Activated gamma-delta T cell treated with anti-CD3 and anti-CD28 coated beads, Interleukin-2, amount 50 U/mL, for 16 hours (primary cell): ENCODE measurements at places on chromosomes 13 and 19.

GRCh38 chr13:112750570-112750969, 60.7 kb downstream of the ATP11A start:
- no peak for DNase-seq

GRCh38 chr19:55353803-55354697, 469 bp downstream of the COX6B2 start:
- peak; percentile 31 for DNase-seq

DNA sequence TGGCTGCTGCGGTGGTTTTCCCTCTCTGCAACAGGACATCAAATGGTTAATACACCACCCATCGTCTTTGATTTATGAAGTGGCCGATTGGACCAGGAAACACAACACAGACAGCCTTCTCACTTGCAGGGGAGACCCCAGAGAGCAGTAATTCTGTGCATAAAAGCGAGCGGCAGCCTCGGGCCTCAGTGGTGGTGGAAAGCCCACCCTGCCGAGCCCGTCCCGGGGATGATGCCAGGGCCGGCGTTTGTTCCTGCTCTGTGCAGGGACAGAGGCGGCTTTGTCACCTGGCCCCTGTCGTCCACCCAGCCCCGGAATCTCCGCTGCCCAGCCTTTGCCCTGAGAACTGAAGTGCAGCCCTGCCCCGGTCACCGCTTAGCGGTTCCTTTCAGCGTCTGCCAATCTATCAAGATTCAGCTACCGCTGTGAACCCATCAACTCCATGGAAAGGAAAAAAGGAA, 184.4 kb downstream of the TSHZ3 start:
- no peak for DNase-seq

DNA sequence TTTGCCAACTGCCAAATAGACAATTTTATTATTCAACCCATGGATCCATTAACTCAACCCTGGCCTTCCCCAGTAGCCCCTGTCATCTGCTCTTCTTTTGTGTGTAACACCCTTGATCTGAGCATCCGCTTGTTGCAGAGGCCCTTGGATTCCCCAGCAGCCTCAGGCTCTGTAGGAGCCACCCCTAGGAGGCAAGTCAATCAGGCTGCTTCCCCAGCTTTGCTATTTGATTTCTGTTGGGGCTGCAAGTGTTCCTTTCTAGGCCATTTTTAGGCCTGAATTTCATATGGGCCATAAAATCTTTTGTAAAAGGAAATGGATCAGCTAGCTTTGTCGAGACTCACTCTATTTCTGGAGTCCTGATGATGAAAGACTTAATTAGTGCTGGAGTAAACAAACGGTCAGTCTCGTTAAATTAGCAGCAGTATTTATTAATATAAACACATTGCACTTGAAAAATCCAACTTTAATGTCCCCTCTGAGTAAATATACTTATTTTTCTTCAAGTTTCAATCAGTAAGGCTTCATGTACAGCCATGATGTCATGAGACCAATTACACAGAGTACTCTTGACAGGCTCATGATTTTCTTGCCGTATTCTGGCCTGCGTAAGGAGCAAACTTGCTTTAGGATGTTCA, 105.3 kb downstream of the RGCC start:
- no peak for DNase-seq

- DNase-seq, result no peak
Measured at GRCh38 chr13:23505007-23505406, 65.2 kb upstream of the TNFRSF19 start.

DNA sequence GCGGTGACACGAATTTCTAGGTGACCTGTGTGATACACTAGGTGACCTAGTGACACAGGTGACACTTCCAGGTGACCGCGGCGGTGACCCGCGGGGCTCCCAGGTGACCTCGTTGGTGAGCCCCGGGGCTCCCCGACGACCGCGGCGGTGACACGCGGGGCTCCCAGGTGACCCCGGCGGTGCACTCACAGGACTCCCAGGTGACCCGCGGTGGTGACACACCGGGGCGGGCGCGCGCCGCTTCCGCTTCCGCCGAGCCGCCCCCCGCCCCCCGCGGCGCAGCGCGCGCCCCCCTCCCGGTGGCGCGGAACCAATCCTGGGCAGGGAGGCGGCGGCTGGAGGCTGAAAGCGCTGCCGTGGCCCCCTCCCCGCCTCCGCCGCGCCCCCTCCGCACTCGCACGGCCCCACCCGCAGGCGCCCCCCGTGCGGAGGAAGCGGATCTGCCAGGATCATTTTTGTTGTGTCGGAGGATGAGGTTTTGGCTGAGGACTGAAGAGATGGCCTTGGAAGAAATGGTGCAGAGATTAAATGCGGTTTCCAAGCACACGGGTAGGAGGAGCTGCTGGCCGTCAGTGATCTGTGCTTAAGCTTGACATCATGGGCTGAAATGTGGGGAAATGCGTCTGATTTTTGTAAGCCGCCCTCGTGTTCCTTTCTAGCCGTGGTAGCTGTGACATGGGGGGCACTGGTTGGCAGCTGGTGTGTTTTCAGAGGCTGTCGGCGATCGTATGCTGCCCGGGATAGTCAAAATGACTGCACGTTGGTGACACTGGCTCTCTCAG, at the start of gene MCF2L:
MCF2L (plus strand) TSS at position 305 of the 782 bp plus-strand sequence; CDS start at position 471, 166 bp downstream.
- DNase-seq, result peak; percentile 40

GRCh38 chr19:49151267-49152118, 3.7 kb downstream of the HRC start:
- no peak for DNase-seq

GRCh38 chr19:16836115-16837034, 7.2 kb downstream of the SIN3B start:
- no peak for DNase-seq

- no peak for DNase-seq
Measured at GRCh38 chr13:99757756-99758459, 213.7 kb downstream of the ZIC5 start.

DNA sequence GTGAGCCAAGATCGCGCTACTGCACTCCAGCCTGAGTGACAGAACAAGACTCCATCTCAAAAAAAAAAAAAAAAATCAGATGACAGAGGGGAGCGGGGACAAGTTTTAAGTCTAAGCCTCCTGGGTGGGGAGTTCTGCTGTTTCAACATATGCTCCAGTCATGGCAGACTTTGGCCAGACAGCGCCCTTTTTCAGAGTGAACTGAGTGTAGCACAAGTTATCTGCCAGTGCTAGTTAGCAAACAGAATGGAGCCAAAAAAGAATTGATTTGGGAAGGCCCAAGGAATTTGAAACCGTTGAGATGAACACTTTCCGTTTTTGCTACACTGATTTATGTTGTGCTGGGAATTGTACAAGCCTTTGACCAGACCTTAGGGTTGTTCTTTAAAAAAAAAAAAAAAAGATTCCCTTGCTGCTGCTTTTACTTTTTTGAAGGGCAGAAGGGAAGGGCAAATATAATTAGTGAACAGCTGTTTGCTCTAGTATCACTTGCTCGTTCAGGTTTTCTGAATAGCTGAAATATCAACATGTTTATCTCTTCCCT, 5.7 kb downstream of the ACTN4 start:
- DNase-seq, result no peak

DNA sequence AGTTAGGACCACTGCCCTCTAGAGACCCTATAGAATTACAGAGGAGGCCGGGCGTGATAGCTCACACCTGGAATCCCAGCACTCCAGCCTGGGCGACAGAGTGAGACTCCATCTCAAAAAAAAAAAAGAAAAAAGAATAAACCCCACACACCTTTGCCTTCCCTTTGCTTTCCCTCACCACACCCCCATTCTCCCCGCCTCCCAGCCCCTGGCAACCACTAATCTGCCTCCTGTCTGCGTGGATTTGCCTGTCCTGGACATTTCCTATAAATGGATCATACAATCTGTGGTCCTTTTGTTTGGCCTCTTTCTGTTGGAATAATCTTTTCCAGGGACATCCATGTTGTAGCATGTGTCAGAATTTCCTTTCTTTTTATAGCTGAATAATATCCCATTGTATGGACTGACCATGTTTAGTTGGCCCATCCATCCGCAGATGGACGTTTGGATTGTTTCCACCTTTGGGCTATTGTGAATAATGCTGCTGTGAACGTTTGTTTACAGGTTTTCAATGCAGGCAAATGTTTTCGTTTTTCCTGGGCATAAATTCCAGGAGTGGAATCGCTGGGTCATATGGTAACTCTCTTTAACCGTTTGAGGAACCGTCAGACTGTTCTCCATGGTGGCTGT, 15.3 kb downstream of the NACC1 start:
- DNase-seq, result no peak

DNA sequence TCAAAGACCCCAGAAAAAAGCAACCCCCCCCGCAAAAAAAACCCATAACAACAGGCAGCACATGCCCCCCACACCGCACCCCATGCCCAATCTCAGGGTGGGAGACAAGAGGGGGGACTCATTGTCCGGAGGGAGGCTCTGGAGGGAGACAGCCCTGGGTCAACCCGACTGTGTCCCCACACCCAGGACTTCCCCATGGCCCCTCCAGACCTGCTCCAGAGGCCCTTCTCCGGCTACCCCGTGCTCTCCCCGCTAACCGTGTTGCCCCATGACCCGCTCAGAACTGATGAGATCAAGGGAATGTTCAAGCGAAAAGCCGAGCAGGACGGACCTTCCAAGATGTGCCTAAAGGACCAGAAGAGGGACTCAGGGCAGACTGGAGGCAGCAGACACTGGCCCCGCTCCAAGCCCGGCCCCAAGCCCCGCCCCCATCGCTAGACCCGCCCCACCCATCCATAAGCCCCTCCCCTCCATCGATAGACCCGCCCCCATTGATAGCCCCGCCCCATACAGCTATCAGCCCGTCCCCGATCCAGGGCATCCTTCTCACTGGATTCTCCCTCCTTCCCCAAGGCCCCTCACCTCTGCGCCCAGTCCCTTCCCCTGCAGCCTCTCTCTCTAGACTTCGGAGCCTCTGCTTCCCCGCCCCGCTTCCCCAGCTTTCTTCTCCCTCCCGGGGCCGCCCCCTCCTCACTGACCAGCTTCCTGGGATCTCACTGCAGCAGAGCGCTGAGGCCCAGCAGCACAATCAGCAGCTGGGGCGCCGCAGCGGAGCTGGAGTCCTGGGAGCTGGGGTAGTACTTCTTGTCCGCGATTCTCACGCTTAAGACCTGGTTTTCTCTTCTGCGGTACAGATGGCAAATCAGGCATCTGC, 2.2 kb downstream of the BST2 start:
- no peak for DNase-seq

- DNase-seq, result no peak
Measured at GRCh38 chr13:41835871-41836270, 125.0 kb downstream of the VWA8 start.

GRCh38 chr19:19637523-19638251, 5.8 kb downstream of the GMIP start:
- no peak for DNase-seq

DNA sequence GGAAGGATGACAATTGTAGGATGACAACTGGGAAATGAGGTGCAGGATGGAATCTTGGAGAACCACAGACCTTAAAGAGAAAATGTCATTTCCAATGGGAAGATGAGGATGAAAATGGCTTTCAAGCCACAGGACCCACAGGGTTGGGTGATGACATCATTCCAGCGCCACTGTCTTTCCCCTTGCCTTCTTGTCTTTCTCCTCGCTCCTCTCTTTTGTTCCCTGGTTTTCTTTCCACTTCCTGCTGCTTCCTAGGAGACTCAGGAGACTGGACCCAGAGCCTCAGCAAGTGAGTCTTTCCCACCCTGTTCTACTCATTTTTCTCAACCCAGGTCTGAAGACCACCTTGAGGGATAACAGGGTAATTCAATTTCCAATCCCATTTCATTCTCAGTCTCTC, 548.8 kb downstream of the FGF9 start:
- no peak for DNase-seq

- no peak for DNase-seq
Measured at GRCh38 chr19:1756264-1756663, 3.0 kb downstream of the ONECUT3 start.

GRCh38 chr19:14091081-14091812, 696 bp upstream of the SAMD1 start:
- DNase-seq, result peak; percentile 33

- DNase-seq, result no peak
Measured at GRCh38 chr13:79725841-79726240, 244.9 kb downstream of the NDFIP2 start.

DNA sequence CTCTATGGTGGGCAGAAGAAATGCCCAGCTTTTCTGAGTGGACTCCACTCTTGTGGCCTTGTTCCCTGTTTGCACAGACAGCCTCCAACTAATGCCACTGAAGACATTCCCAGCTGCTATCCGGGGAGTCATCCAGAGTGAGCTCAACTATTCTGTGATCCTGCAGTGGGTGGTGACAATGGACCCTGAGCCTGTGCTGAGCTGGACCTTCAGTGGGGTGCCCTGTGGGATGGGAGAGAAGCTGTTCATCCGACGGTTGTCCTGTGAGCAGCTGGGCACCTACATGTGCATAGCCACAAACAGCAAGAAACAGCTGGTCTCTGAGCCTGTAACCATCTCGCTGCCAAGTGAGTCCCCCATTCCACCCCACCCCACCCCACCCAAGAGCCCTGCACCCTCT, 10.3 kb downstream of the IGSF23 start:
- DNase-seq, result no peak

GRCh38 chr13:40075281-40075680, 419.8 kb downstream of the COG6 start:
- no peak for DNase-seq

GRCh38 chr19:15633082-15633835, 7.4 kb upstream of the CYP4F3 start:
- DNase-seq, result no peak

GRCh38 chr19:39181500-39182173, 15.1 kb upstream of the NCCRP1 start:
- DNase-seq, result no peak

DNA sequence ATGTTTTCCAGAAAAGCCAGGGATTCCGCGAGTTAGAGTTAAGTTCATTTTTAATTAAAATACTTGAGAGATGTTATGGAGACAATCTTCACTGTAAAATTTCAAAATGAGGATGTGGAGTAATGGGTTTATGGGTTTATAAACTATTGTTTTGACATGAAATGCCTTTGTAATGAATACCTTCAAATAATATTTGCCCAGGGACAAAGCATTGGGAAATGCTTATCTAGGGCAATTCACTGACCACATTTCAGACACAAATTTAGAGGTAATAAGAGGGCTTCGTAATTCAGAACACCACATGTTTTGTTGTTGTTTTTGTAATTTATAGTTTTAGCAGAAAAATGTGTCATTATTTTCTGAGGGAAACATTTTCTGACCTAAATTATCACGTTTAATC, 241.1 kb upstream of the ATXN8OS start:
- DNase-seq, result no peak

GRCh38 chr19:6204212-6204611, 68.7 kb downstream of the ACSBG2 start:
- DNase-seq, result no peak
